ENCODE measurements at places on chromosomes 13 and 19. TPM values are rescaled to one million over a fixed set of nuclear protein-coding genes. Genes with fewer than 3 reads are reported as not detected.

The SEMA6B gene
- total RNA-seq, result not detected

DNA sequence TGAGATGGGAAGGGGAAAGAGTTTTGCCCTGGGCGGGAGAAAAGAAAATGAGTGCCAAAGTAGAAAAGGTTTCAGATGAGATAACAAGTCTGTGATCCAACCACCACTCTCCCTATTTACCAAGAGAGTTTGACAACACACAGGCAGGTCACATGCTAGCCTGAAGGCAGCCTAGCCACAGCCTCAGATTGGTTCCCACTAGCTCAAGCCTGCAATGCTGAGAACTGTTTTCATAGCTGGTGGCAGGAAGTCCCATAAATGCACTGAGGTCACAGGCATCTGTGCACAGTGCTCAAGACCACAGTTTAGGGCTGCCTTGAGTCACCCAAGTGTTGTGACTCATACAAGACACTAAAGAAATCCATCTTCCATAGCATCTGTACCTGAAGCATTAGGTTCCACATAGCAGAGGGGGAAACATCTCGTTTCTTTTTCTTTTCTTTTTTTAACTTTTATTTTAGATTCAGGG is 18.5 kb upstream of the POP4 start:
- DNase-seq, result peak; percentile 83

- no peak for DNase-seq
Measured at GRCh38 chr13:53197424-53197823, 168.8 kb downstream of the OLFM4 start.

DNA sequence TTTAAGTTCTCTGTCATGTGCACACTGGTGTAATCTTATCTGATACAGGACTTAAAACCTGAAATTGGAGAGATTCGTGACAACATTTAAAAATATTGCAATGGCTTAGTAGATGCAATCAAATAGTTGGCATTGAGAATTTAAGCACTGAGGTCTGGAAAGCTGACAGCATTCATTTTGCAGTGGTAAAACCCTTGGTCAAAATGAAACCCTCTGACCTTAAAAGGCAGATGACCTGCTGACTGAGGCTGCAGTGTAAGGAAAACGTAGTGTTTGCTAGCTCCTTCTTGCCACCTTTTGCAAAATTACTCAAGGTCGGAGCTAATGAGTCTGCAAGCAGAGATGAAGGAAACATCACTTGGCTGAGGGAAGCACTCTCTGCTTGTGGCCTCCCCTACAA is 150.6 kb downstream of the KCTD12 start:
- DNase-seq, result no peak

DNA sequence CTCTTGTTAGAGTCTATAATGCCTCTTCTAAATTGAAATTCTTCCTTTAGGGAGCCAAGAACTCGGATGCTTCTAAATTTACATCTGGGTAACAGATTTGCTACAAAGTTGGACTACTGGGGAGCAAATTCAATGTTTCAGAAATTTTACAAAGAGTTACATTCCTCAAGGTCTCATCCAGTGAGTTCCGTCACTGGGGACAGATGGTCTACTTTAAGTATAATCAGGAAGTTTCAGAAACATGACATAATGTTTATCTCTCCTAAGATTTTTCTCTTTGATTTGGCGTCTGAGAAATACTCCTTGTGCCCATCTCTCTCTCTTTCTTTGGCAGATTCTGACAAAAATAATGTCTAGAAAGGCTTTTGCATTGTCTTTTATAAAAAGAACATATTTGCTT is 81.5 kb upstream of the MBNL2 start:
- no peak for DNase-seq

GRCh38 chr13:99932912-99933311 is 38.7 kb downstream of the ZIC5 start:
- DNase-seq, result no peak

The CEACAM4 gene
- not detected for total RNA-seq

Data from activated CD8-positive, alpha-beta T cell treated with anti-CD3 and anti-CD28 coated beads, Interleukin-2, amount 10 ng/mL, durations not matched to agents 7 days and 5 days (primary cell).